ENCODE measurements at places on chromosomes 7 and 10. TPM values are rescaled to one million over a fixed set of nuclear protein-coding genes. Genes with fewer than 3 reads are reported as not detected.

Gene MPP7
- 6.6 TPM for total RNA-seq

Gene ANXA8
- not detected for total RNA-seq

DNA sequence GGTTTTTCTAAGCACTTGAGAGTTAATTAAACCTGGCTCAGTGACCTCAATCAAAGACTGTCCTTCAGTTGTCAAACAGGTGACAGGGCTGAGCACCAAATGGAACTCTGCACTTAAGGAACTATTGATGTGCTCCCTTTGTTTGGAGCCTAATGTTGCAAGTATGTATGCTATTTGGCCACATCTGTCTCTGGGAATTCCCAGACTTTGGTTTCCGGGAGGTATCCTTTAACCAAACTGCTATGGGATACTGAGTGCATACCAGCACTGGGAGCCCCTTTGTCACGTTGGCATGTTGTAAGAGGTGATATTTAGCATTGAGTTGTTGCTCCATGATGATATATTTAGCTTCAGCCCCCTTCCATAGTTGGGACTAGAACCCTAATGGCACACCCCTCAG lies 25.2 kb downstream of the ASZ1 start:
- no peak overlapping the region for H3K4me3 ChIP-seq
- H3K27me3 ChIP-seq, result no peaks in the 10 kb centered on the region
- no peaks in the 10 kb centered on the region for H3K36me3 ChIP-seq

Gene NEUROG3
- not detected for total RNA-seq

- no peak overlapping the region for H3K27ac ChIP-seq
- no peak overlapping the region for H3K4me3 ChIP-seq
- no peaks in the 10 kb centered on the region for H3K4me1 ChIP-seq
- no peak for DNase-seq
- peaks cover 16% of the 10 kb centered on the region for H3K36me3 ChIP-seq
- no peaks in the 10 kb centered on the region for H3K27me3 ChIP-seq
Measured at GRCh38 chr10:26543567-26544306, 105.6 kb downstream of the APBB1IP start.
